Stimulated activated effector memory CD8-positive, alpha-beta T cell treated with anti-CD3 and anti-CD28 coated beads, Interleukin-12 subunit alpha, Interleukin-12 subunit beta, amount 100 ng/mL, for 72 hours (primary cell): ENCODE measurements at places on chromosomes 12 and 14.
A peak's percentile ranks its signal among the peaks of the same experiment; 100 is the strongest.

GRCh38 chr12:68237078-68237477 lies 11.5 kb upstream of the IL26 start:
- peak; percentile 42 for DNase-seq

DNA sequence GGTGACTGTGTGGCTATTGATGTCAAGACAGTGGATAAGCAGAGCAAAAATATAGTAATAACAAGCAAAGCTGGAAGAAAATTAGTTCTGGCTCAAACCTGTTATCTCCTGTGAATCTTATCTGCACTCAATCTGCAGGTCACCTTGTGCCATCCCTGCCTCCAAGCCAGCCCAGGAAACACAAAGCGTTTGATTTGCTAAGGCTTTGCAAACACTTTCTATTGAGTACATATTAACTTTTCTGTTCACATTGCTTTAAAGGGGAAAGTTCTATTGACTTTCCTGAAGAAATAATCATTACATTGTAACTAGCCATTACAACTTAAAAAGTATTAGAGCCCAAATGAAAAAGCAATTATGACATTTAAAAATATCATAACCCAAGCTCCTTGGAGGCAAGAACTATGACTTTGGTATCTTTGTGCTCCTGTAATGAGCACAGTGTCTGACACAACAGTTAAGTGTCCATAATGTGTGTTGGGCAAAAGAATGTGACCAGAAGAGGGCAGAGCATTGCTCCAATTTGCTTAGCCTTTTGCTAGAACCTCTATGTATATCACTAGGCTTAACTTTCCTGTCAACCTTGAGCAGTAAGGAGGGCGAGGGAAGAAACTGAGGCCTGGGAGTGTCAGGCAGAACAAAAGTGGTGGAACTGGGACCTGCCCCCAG lies 24.7 kb downstream of the SERPINA3 start:
- DNase-seq, result no peak

DNA sequence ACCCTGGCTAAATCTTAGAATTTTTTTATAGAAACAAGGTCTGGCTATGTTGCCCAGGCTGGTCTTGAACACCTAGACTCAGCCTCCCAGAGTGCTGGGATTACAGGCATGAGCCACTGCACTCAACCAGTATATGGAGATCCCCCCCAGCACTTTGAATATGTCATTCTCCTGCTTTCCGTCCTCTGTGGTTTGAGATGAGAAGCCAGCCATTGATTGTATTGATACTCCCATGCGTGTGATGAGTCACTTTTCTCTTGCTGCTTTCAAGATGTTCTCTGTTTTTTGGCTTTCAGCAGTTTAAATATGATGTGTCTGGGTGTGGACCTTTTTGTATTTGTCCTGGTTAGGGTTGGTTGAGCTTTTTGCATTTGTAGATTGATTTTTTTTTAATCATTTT lies 75.2 kb upstream of the DNM1L start:
- no peak for DNase-seq

DNA sequence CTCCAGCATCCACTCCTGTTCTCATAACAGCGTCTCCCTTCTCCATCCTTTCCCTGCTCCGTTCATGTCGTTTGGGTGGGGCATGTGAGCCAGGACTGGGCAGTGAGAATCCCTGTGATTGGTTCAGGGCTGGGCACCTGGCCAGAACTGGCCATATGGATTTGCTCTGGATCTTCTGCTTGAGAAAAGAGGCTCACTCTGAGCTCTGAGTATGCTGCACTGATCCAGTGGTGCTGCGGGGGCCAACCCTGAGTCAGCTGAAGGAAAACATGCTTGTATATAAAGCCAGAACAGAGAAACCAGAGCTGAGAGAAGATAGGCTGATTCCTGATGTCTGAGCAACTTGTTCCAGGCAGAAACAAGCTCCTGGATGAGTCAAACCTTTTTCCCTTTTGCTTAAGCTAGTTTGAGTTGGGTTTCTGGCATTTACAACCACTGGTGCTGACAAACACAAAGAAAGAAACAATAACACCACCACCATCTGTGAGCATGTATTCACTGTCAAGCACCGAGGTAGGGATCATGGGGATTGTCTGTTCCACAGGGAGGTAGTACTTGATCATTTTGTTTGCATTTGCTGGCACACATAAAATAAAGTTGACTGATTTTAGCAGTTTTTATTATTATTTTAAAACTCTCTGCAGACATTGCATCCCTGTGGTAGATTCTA lies 14.0 kb upstream of the HPD start:
- DNase-seq, result no peak

GRCh38 chr12:25463521-25463920 lies 89.6 kb downstream of the LMNTD1 start:
- no peak for DNase-seq

DNA sequence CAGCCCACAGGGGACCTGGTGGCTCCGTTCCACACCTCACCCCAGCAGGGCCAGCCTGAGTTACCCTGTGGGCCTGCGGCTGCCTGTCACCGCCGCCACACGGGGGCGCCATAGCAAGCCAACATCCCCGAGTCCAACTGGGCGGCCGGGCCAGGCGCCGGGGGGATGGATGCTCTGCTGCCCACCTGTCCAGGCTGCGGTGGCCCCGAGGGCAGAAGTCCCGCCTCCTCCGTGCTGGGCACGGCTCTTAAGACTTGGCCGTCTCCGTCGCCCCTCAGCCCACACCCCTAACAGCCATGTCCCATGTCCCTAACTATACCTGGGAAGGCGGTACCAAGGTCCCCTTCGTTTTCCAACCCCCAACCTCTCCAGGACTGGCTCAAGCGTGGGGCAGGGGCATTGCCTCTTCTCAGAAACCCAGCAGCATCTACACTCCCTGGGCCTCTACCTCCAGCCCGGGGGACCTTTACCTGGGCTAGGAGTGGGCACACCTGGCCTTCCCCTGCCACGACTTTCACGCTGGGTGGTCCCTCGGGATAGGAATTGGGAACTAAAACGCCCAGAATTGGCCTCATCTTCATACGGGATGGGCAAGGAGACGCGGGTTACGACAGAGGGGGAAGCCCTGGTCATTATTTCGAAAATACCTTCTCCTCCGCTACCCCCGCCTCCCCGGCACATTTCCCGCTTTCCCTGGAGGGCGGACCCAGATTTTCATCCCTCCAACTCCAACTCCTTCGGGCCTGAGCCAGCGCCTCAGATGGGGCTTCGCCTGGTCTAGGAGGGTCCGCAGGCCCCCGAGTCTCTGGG lies 1.1 kb upstream of the CYP46A1 start:
- peak; percentile 92 for DNase-seq

GRCh38 chr12:52975204-52975603 lies 26.3 kb downstream of the KRT18 start:
- DNase-seq, result no peak

- no peak for DNase-seq
Measured at GRCh38 chr14:31837031-31837430, 240.1 kb upstream of the ARHGAP5 start.

DNA sequence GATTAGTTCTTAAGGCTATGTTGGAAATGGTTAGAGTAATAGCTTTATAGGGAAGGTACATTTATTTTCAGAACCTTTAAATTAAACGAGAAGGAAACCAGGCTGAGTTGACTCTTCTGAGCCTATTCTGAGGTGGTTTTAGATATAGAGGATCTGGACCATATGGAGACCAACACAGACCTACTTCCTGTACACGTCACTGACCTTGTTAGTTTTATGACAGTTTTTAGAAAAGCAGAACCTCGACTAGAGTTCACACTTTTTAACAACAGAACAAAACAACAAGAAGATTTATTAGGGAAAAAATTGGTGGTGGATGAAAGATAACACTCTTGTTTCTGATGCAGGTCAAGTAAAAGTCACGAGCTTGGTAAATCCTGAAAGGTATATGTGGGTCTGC lies 107.1 kb downstream of the NPAS3 start:
- no peak for DNase-seq

- no peak for DNase-seq
Measured at GRCh38 chr12:46224386-46224785, 44.5 kb downstream of the SLC38A1 start.

DNA sequence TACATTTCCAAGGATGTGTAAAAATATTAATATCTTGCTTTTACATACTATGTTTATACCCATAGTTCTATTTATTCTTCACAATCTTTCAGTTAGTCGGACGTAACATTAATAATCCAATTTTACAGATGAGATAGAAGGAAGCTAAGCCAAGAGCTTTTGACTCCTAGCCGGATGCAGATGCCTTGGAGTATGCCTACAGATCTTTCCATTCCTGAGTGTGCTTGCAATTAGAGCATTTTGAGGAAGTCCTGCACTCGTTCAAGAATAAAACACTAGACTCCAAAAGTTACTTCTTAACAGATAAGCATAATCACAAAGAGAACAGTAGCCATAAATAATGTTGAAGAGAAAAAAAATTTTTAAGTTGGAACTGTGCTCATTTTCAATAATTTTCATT lies 337.6 kb upstream of the CLEC14A start:
- DNase-seq, result no peak

DNA sequence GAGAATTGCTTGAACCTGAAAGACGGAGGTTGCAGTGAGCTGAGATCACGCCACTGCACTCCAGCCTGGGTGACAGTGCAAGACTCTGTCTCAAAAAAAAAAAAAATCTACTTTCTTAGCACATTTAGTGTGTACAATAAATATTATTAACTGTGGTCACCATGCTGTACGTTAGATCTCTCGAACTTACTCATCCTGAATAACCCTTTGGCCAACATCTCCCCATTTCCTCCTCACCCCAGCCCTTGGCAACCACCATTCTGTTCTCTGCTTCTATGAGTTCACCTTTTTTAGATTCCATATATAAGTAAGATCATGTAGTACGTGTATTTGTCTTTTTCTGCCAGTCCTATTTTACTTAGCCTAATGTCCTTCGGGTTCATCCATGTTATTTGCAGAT lies 13.4 kb downstream of the FUT8 start:
- no peak for DNase-seq

- no peak for DNase-seq
Measured at GRCh38 chr14:91946622-91947474, 646 bp downstream of the FBLN5 start.

DNA sequence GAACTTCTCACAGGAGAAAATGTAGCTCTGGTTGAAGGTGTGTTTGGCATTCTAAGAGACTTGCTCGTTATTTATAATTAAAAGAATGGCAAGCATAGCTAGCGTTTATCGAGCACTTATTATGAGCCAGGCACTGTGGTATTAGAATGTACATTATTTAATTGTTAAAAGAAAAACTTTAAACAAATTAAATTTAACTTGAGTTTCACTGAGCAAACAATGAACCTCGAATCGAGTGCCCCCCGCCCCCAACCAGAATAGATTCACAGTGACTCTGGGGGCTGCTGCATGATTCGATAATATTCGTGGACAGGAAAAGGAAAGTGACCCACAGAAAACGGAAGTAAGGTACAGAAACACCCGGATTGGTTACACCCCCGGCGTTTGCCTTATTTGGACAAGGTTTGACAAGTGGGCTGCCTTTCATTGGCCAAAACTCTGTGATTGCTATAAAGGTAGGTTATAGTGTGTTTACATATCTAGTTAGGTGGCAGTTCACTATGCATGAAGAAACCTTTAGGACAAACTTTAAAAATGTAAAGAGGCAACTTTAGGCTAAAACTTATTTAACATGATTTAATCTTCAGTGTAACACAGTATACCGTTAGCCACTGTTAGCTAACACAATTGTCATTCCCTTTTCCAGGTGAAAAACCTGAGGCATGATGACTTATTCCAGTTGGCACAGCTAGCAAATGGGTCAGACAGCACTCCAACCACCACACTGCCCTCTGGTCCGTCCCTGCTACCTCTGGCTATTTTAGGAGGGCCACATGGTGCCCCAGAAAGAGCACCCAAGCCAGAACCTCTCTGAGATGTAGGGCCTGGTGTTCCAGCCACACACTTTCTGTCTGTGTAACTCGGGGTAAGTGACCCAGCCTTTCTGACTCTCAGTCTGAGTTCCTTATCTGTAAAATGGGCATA lies 7.1 kb downstream of the SCNN1A start:
- no peak for DNase-seq

DNA sequence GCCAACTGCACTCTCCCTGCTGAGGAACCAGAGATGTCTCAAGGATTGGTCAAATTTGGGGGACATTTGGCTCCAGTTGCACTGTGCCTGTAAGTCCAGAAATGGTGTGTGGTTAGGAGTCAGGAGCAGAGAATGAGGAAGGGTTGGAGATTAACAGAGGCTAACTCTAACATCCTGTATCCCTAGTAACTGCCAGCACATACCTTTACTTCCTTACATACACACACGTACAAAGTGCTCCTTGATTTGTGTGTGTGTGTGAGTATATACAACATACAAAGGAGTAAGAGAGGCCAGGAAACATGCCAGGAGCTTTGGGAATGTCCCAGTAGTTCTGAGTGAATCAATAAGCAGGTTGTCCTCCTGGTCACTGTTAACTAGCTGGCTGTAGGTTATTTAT lies 39.8 kb upstream of the NRXN3 start:
- no peak for DNase-seq

DNA sequence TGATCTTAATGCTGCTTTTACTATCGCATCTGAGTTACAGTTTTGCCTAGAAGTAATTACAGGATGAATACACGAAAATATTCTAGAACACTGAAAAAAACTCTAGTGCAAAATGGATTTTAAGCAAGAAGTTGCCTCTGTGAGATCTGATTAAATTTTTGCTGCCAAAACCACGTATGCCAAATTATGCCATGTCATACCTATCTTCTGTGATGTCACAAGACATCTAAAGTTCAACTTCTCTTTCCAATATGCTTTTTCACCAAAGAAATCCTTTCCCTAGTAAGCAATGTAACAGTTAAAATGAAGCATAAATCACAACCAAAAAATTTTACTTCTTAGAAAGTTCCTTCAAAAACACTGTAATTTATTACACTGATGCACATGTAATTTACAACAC lies 39.6 kb downstream of the HECTD4 start:
- DNase-seq, result no peak

DNA sequence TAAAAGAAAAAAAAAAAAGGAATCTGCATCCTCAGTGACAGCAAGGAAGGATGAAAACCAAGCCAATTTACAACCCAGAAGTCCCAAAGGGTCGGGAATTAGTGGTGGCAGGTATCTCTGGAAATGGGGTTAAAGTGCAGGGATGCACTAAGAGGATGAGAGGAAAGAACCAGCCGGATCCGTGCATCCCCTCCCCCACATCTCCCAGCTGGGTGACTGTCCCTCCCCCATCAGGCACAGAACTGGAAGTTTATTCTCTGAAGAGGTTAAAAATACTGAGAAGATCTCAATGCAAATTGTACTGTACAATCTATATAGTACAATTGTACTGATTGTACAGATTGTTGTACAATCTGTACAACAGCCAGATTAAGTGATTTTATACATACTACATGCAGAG lies 15.4 kb downstream of the CLMN start:
- no peak for DNase-seq

DNA sequence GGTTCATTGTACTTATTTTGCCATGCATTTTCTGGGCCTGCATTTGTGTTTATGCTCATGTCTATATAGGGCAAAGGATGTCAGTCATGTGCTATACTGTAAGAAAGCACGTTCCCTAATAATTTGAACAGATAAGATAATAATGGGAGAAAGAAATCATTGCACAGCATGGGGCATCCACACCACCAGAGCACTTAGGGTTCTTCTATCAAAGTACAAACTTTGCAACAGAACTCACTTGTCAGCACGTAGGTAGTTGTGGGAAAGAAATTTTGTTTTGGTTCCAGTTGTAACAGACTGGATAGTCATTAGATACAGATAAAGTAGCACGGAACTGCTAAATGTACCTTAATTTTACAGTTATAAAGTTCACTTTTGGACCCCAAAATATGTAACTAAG lies 10.1 kb downstream of the PPP1CC start:
- DNase-seq, result no peak

GRCh38 chr12:112350593-112351592 lies 31.3 kb downstream of the HECTD4 start:
- no peak for DNase-seq

GRCh38 chr12:79624378-79624777 lies 66.4 kb downstream of the PAWR start:
- no peak for DNase-seq
